ENCODE measurements at places on chromosomes 4 and X. TPM values are rescaled to one million over a fixed set of nuclear protein-coding genes. Genes with fewer than 3 reads are reported as not detected.

The SMIM20 gene
- total RNA-seq = 23.5 TPM

The HTR2C gene
- total RNA-seq = not detected

The CSAG3 gene
- total RNA-seq = not detected

The CCKAR gene
- total RNA-seq = not detected

The REPS2 gene
- total RNA-seq = 1.3 TPM

All from A549 treated with Mapracorat at 1 μM for 4 hours (cell line).